ENCODE measurements at places on chromosomes 5 and 9.

- DNase-seq: no peak
Measured at GRCh38 chr9:136372561-136373299, 739 bp downstream of the CARD9 start.

DNA sequence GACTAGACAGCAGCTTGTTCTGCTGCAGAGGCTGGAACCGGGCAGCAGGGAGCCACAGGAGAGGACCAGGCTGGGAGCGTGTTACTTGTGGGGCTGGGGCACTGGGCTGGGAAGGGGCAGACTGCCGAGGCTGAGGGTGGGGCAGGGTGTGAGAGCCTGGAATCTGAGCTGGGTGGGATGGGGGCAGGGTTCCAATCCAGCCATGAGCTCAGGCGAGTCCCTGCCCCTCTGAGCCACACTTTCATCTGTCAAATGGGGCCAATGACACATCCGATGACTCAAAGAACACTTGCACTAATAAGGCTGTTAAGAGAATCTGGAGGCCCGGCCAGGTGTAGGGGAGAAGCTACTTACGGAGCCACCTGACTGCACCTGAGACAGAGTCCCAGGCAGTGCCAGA lies 18.7 kb upstream of the WDR38 start:
- no peak for DNase-seq

DNA sequence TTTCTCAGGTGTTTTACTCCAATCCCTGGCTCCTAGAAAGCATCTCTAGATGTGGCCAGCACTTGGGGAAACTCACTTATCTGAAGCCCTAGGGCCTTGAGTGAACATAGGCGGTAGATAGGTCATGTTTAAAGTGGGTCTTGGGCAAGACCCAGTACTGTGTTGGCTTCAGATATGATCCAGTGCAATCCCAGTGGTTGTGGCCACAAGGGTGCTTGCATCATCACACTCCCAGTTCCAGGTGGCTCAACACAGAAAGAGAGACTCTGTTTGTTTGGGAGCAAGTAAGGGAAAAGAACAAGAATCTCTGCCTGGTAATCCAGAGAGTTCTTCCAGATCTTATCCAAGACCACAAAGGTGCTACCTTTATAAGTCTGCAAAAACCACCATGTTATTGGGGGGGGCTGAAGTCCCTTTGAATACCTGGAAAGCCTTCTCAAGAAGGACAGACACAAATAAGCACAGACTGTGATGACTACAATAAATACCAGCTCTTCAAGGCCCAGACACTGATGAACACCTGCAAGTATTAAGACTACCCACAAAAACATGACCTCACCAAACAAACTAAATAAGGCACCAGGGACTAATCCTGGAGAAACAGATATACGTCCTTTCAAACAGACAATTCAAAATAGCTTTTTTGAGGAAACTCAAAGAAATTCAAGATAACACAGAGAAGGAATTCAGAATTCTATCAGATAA lies 114.7 kb downstream of the LURAP1L start:
- DNase-seq: no peak

GRCh38 chr5:115686051-115686737 lies 60.4 kb upstream of the TMED7 start:
- no peak for DNase-seq

DNA sequence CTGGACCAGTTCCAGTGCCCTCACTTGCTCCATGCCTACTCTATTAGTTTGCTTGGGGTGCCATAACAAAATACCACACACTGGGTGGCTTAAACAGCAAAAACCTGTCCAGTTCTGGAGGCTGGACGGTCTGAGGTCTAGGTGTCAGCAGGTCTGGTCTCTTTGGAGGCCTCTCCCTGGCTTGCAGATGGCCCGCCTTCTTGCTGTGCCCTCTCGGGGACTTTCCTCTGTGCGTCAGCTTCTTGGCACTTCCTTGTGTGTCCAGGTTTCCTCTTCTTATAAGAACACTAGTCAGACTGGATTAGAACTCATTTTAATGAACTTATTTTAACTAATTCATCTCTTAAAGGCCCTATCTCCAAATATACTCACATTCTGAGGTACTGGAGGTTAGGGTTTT lies 97.2 kb downstream of the CARTPT start:
- no peak for DNase-seq

DNA sequence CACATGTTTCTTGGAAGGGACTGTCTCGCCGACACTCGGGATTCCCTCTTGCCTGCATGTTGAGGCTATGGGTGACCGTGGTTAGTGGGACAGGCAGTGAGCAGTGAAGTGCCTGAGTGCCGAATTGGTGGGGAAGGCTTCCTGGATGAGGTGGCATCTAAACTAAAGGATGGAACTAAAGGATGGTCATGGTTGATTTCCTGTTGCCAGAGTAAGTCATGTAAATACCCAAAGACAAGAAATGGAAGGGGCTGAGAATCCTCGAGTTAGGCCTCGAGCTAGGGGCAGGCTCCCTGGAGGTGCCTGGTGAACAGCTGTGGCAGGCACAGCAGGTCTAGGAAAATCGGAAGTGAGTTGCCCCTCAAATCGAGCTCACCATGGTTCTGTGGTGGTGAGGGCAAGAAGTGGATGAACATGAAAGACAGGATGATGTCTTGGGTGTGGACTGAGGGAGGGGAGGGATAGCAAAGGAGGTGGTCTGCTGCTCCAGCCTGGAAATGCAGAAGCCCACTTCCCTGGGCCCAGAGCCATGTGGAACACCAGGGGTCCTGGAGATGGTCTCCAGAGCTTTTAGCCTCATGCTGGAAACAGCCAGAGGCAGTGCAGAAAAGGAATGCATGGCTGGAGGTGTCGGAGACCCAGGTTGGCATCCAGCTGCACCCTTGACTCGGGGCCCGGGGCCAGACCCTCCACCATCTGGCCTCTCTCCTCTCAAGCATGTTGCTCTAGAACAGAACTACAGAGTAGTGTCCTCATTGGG lies 12.2 kb downstream of the CD74 start:
- DNase-seq: no peak

- DNase-seq: no peak
Measured at GRCh38 chr9:38062498-38063362, 6.3 kb downstream of the SHB start.

GRCh38 chr9:561427-561826 lies 280.1 kb upstream of the DMRT1 start:
- no peak for DNase-seq

GRCh38 chr9:132973713-132974112 lies 4.8 kb upstream of the GFI1B start:
- no peak for DNase-seq

DNA sequence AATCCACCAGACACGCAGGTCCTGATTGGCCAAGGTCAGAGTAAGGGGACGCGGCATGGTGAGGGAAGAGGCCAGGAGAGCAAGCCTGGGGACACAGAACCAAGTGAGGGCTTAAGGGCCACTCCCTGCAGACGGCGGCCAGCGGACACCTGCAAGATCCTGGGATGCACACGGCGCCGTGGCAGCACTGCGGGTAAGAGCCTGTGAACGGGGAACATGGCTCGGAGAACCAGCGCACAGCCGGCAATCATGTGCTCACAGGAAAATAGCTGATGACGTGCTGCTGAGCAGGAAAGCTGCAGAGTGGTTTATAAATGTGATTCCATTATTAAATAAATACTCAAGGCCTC lies 27.0 kb upstream of the NSMF start:
- no peak for DNase-seq

GRCh38 chr5:14353726-14354474 lies 210.8 kb downstream of the TRIO start:
- DNase-seq: no peak

- no peak for DNase-seq
Measured at GRCh38 chr9:131188976-131189375, 63.6 kb downstream of the NUP214 start.

GRCh38 chr9:88757406-88758010 lies 222.5 kb downstream of the NXNL2 start:
- DNase-seq: no peak

GRCh38 chr5:111703662-111704061 lies 53.3 kb downstream of the NREP start:
- DNase-seq: no peak

DNA sequence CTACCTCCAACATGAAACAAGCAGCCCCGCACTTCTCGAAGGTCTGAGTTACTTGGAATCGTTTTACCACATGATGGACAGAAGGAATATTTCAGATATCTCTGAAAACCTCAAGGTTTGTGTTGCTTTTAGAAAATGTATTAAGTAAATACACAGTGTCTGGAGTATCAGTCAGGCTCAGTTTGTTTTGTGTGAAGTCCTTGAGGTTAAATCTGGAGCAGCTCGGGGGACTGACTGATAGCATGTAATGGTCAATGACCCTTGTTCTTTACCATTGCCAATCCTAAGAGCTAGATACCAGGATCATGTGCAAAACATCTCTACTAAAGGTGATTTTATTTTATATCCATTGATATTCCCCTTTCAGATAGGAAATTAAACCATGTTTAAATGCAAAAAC lies 26.9 kb upstream of the LNPEP start:
- DNase-seq: no peak

DNA sequence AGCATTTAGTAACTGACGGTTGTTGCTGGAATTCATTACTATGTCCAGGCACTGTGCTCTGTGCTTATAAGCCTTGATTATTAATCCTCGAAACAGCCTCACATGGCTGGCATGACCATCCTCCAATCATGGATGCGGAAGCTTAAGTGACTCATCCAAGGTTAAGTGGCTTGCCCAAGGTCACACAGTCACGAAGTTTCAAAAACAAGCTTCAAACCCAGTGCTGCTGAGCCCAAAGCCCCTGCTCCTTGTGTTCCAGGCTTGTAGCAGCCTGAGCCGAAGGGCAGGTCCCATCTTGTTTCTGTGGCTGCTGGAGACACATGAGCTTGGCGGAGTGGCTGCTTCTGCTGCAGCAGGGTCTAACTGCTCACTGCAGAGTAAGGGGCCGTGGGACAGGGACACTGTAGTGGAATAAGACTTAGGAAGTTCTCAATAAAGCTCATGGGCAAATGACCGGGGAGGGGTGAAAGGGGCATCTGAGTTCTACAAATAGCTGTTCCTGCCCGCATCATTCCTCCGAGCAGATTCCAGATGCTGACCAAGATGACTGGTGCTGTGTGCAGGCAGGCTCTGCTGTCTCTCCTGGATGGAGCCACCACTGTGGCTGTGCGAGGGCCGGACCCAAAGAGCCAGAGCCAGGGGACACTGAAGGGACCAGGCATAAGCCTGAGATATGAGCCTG lies 32.4 kb downstream of the WHRN start:
- DNase-seq: no peak

- peak; percentile 46 for DNase-seq
Measured at GRCh38 chr5:149141224-149141956, at the start of gene ABLIM3. ABLIM3 (plus strand) TSS chr5:149141493; CDS start chr5:149142096, 603 bp downstream.

GRCh38 chr5:181170237-181170825 lies 22.9 kb downstream of the OR2V2 start:
- DNase-seq: no peak

DNA sequence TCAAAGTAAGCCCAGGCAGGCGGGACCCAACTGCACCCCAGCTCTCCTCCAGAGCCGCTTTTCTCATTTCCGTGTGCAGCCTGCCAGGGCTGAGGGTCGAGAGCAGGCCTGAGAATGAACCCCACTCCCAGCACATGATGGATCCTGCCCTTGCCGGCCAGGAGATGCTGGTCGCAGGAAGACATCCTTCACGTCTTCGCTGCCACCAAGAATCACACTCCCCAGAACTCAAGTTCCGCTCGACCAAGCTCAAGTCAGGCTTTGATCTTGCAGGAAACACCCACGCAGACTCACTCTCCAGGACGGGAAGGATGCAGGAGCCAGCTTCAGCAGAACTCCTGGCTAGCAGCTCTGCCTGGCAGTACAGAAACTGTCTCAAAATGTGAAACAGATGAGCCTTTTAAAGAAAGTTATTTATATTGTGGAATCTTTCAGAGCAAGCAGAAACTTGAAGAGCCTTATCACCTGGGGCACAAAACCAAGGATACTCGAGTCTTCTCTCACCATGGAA lies 102.4 kb downstream of the ROR2 start:
- DNase-seq: no peak

- DNase-seq: no peak
Measured at GRCh38 chr5:38113456-38113855, 144.9 kb upstream of the EGFLAM start.

GRCh38 chr9:107693625-107694326 lies 204.2 kb upstream of the KLF4 start:
- no peak for DNase-seq

DNA sequence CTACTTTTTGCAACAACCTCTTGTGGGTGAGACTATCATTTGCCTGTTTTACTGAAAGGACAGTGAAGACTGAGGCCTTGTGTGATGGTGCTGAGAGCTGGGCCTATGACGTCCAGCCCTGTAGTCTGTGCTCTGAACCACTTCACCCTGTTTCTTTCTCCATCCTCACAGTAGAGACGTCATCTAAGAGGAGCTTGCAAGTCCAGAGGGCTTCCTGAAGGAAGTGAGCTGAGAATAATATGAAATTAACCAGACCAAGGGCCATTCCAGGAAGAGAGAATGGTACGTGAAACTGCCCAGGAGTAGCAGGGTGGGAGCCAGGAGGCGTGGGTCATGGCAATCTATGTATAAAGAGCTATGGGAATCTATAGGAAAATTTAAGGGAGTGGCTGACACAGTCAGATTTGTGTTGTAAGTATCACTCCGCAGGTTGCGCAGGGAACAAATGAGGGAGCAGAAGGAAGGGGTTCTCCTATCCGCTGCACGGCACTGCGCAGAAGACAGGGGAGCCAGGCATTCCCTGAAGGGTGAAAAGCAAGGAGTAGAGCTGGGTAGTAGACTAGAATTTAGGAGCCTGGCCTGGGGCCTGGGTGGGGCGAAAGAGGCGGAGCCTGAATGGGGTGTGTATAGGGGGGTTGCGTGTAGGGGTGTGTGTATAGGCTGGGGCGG lies 596 bp upstream of the FGFR4 start:
- no peak for DNase-seq

GRCh38 chr5:91109634-91110033 lies 273.5 kb downstream of the ARRDC3 start:
- no peak for DNase-seq

- no peak for DNase-seq
Measured at GRCh38 chr5:127924606-127925005, 159.0 kb upstream of the SLC12A2 start.

DNA sequence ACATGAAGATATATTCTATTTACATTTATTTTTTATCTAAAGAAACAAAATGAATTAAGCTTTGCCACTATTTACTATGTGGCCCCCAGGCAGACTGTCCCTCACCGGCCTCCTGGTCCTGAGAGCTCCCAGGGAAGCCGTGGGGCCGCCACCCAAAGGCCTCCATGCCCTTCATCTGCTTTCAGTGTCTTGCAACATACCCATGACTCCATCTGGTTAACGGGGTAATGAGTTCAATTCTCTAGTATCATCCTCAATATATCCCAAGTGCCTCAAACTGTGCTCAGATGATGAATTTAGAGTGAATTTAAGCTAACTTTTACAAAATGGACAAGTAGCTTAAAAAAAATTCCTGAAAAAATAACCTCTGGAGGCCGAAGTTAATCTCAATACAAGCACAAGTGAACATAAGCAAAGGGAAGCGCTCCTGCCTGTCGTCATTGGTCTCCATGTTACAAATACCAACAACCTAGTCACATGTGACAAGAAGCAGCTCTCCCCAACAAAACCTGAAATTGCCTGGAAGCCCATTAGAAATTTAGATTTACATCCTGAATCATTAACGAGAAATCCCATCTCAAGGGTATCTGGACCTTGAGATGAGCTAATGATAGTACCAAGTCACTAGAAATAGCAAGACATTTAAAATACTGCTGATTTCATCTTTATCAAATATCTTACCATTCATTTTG lies 26.1 kb downstream of the DAP start:
- DNase-seq: no peak
